SK-N-SH (cell line): ENCODE measurements at places on chromosomes 2 and 18. TPM values are rescaled to one million over a fixed set of nuclear protein-coding genes. Genes with fewer than 3 reads are reported as not detected.

Gene ZFP36L2
- polyA plus RNA-seq: 12.5 and 18.4 TPM in 2 replicates

Gene MFSD6
- 15.1 and 15.9 TPM in 2 replicates for polyA plus RNA-seq

Gene SERPINB11
- polyA plus RNA-seq: not detected in 2 replicates

Gene AKAIN1
- polyA plus RNA-seq: not detected in 2 replicates

Gene DARS1
- polyA plus RNA-seq: 52.2 and 68.8 TPM in 2 replicates

Gene MRPL44
- polyA plus RNA-seq: 12.9 and 14.5 TPM in 2 replicates

Gene ZNF521
- 14.1 and 17.8 TPM in 2 replicates for polyA plus RNA-seq

Gene MAP3K19
- polyA plus RNA-seq: not detected in 2 replicates

Gene HNMT
- polyA plus RNA-seq: 1.8 and 2.5 TPM in 2 replicates

Gene ANKRD30BL
- polyA plus RNA-seq: not detected in 2 replicates

Gene CLHC1
- polyA plus RNA-seq: 3.8 and 7.7 TPM in 2 replicates

Gene IL1F10
- not detected in 2 replicates for polyA plus RNA-seq

Gene PDCD1
- polyA plus RNA-seq: not detected in 2 replicates

DNA sequence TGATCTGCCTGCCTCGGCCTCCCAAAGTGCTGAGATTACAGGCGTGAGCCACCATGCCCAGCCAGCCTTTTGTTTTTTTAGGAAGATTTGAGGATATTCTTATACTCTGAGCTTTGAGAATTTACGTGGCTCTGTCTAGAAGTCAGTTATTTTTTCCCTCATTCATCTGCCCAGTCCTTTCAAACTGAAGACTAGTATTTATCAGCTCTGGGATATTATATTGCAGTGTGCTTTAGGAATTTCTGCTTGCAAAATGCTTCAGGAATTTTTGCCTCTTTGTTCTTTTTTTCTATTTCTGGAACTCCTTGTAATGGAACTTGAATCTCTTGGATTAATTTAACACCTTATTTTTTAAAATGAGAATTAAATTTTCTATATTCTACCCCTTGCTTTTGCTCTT lies 22.6 kb downstream of the ACSL3 start:
- no peak for DNase-seq
- H3K4me3 ChIP-seq: no peak overlapping the region
- peak overlapping the region; percentile 82; the same call in 1 of the 2 replicates for H3K27ac ChIP-seq
- no peaks in the 10 kb centered on the region for H3K27me3 ChIP-seq

- H3K4me1 ChIP-seq: peaks cover 3% of the 10 kb centered on the region
- DNase-seq: no peak
- no peak overlapping the region for H3K4me3 ChIP-seq
- no peaks in the 10 kb centered on the region for H3K27me3 ChIP-seq
- no peak overlapping the region for H3K27ac ChIP-seq
These were observed 153.4 kb downstream of the FAM161A start for GRCh38 chr2:61700464-61700863.

GRCh38 chr2:70796262-70796661 lies 5.8 kb upstream of the FIGLA start:
- H3K4me3 ChIP-seq: no peak overlapping the region
- no peaks in the 10 kb centered on the region for H3K36me3 ChIP-seq
- no peaks in the 10 kb centered on the region for H3K4me1 ChIP-seq
- no peak for DNase-seq

- no peak overlapping the region for H3K4me3 ChIP-seq
- H3K27ac ChIP-seq: no peak overlapping the region
- H3K4me1 ChIP-seq: peaks cover 2% of the 10 kb centered on the region
- peak; percentile 27 for DNase-seq
These were observed 8.8 kb upstream of the DUSP2 start for GRCh38 chr2:96153991-96154431.

GRCh38 chr2:85674417-85674816 lies 6.4 kb upstream of the SFTPB start:
- H3K27ac ChIP-seq: no peak overlapping the region
- no peak overlapping the region for H3K4me3 ChIP-seq
- DNase-seq: no peak
- no peaks in the 10 kb centered on the region for H3K36me3 ChIP-seq
- H3K27me3 ChIP-seq: no peaks in the 10 kb centered on the region

- no peaks in the 10 kb centered on the region for H3K36me3 ChIP-seq
- no peaks in the 10 kb centered on the region for H3K4me1 ChIP-seq
- no peak for DNase-seq
- H3K27ac ChIP-seq: no peak overlapping the region
These were observed 80.8 kb upstream of the CERS6 start for GRCh38 chr2:168375195-168375798.

GRCh38 chr2:27264753-27265535 lies 2.1 kb upstream of the SLC30A3 start:
- peaks cover 86% of the 10 kb centered on the region for H3K27me3 ChIP-seq
- H3K4me1 ChIP-seq: 0 out of 2 replicates have a peak, but pooled peaks cover 6% of the 10 kb centered on the region
- peak overlapping the region; percentile 49 for H3K4me3 ChIP-seq
- no peaks in the 10 kb centered on the region for H3K36me3 ChIP-seq

- DNase-seq: peak; percentile 89
- H3K4me3 ChIP-seq: peak overlapping the region; percentile 32
- no peaks in the 10 kb centered on the region for H3K27me3 ChIP-seq
- peak overlapping the region; percentile 49; the same call in 1 of the 2 replicates for H3K27ac ChIP-seq
- H3K36me3 ChIP-seq: no peaks in the 10 kb centered on the region
These were observed 111.6 kb downstream of the AGAP1 start for GRCh38 chr2:235605312-235606003.

GRCh38 chr18:13199169-13199568 lies 19.4 kb upstream of the LDLRAD4 start:
- no peaks in the 10 kb centered on the region for H3K4me1 ChIP-seq
- no peaks in the 10 kb centered on the region for H3K36me3 ChIP-seq
- H3K27ac ChIP-seq: no peak overlapping the region
- no peak overlapping the region for H3K4me3 ChIP-seq
- no peaks in the 10 kb centered on the region; the same call in 1 of the 2 replicates for H3K27me3 ChIP-seq
- no peak for DNase-seq

- peaks cover 59% of the 10 kb centered on the region for H3K27me3 ChIP-seq
- no peak overlapping the region for H3K4me3 ChIP-seq
- peaks cover 6% of the 10 kb centered on the region; the same call in 1 of the 2 replicates for H3K4me1 ChIP-seq
- DNase-seq: peak; percentile 25
- no peak overlapping the region for H3K27ac ChIP-seq
- H3K36me3 ChIP-seq: no peaks in the 10 kb centered on the region
These were observed 58.9 kb downstream of the CIB4 start for GRCh38 chr2:26581991-26582842.

- H3K4me3 ChIP-seq: no peak overlapping the region
- H3K27me3 ChIP-seq: no peaks in the 10 kb centered on the region
- DNase-seq: no peak
- H3K4me1 ChIP-seq: peaks cover 5% of the 10 kb centered on the region; the same call in 1 of the 2 replicates
These were observed 45.8 kb upstream of the HS6ST1 start for GRCh38 chr2:128364441-128364911.

- H3K4me1 ChIP-seq: peaks cover 5% of the 10 kb centered on the region; the same call in 1 of the 2 replicates
- H3K27me3 ChIP-seq: no peaks in the 10 kb centered on the region
- no peak overlapping the region for H3K4me3 ChIP-seq
- H3K27ac ChIP-seq: no peak overlapping the region
- DNase-seq: no peak
These were observed 44.2 kb downstream of the MRPS9 start for GRCh38 chr2:105082107-105082506.

DNA sequence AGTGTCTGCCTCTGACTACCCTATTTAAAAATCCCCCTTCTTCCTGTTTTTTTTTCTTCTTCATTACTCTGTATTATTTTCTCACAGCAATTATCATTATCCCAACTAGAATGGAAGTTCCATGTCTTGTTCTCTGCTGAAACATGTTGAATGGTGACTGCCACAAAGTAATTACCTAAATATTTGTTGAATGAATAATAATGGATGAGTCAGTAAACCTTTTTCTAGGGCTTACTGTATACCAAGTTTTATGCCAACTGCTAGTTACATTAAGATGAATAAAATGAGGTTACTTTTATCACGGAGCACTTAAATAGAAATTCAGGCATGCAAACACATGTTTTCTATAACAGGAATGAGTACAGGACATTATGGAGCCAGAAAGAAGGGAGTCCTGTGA lies 490.6 kb downstream of the THSD7B start:
- no peaks in the 10 kb centered on the region for H3K27me3 ChIP-seq
- no peaks in the 10 kb centered on the region for H3K36me3 ChIP-seq
- H3K27ac ChIP-seq: peak overlapping the region; percentile 68
- H3K4me3 ChIP-seq: no peak overlapping the region
- no peaks in the 10 kb centered on the region for H3K4me1 ChIP-seq

GRCh38 chr2:187475499-187476248 lies 27.6 kb upstream of the CALCRL start:
- no peak overlapping the region for H3K27ac ChIP-seq
- no peaks in the 10 kb centered on the region for H3K4me1 ChIP-seq
- no peak overlapping the region for H3K4me3 ChIP-seq
- H3K36me3 ChIP-seq: no peaks in the 10 kb centered on the region
- DNase-seq: no peak
- no peaks in the 10 kb centered on the region for H3K27me3 ChIP-seq

GRCh38 chr2:212484563-212485080 lies 54.0 kb downstream of the ERBB4 start:
- no peaks in the 10 kb centered on the region for H3K36me3 ChIP-seq
- DNase-seq: no peak
- H3K27me3 ChIP-seq: no peaks in the 10 kb centered on the region
- peaks cover 2% of the 10 kb centered on the region; the same call in 1 of the 2 replicates for H3K4me1 ChIP-seq
- no peak overlapping the region for H3K4me3 ChIP-seq

DNA sequence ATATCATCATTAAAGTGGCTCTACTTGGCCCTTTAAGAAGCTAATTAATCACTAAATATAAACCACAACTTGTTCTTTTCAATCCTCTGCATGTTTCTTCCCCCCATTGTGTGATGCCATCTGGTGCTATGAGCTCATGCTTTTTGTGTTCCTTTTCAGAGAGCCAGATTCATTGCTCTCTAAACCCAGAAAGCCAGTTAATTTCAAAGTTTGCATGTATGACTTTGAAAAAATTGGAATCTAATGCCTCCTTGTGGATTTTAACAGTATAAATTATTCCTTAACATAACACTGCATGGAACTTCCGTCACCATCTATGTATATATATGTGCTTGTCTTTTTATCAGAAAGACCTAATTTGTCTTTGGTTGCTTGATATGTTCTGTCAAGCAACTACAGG lies 31.1 kb downstream of the TMEM178A start:
- H3K4me1 ChIP-seq: peaks cover 6% of the 10 kb centered on the region; the same call in 1 of the 2 replicates
- H3K36me3 ChIP-seq: peaks cover 5% of the 10 kb centered on the region
- no peak overlapping the region for H3K4me3 ChIP-seq

DNA sequence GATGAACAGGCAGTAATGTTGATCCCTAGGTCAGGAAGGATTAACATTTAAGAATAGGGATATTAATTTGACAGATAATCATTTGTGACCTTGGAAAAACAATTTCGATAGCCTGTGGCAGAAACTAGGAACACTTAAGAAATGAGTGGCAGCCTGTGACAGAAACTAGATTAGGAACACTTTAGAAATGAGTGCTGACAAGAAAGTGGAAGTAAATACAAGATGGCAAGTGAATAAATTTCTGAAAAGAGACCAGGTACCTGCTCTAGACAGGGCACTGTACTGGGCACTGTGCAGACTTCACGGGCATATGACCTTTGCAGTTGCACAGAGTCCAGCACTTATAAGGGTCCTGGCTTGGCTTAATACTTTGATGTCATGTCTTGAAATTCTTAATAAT lies 5.5 kb upstream of the HNRNPA3 start:
- H3K4me1 ChIP-seq: no peaks in the 10 kb centered on the region
- H3K36me3 ChIP-seq: no peaks in the 10 kb centered on the region
- no peak for DNase-seq
- no peak overlapping the region for H3K4me3 ChIP-seq
- H3K27ac ChIP-seq: no peak overlapping the region
- no peaks in the 10 kb centered on the region for H3K27me3 ChIP-seq

DNA sequence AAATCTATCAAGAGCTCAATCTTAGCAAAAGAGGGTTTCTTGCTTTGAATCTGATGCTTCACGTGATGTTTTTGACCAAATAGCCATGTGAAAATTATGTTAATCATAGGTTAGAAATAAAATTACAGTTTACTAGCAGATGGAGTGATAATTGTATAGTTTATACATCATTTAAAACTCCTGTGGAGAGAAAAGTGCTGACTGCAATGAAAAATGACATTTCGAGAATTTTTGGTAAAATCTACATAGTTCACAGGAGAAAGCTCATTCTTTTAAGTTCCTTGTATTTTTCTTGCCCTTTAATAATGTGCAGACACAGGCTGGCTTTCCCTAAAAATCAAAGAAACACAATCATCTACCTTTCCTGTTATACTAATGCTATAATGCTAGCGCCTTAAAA lies 33.2 kb downstream of the RBKS start:
- H3K4me3 ChIP-seq: no peak overlapping the region
- no peaks in the 10 kb centered on the region for H3K36me3 ChIP-seq
- DNase-seq: no peak
- H3K27me3 ChIP-seq: no peaks in the 10 kb centered on the region

DNA sequence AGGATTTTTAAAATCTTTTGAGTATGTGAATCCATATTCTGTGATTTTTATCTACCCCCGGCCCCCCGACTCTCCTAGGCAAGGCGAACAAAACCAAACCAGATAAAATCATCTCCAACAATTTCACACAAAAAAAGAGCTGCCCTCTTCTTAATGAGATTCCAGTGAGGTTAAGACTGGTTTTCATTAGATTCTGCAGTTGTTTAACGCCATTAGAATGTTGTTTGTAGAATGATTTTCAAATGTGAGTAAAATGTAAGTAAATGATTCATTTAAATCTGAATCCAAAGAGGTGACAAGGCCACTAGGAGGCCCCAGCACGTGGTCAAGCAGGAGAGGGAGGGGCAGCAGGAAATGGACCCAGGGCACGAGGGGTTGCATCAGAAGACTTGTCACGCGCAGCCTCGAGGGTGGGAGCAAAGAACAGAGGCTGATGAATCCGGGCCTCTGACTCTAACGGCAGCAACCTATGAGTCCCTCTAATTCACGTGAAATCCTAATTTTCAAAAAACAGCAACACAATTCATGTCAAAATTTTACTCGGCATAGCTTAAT lies 24.3 kb upstream of the KLHL29 start:
- H3K4me3 ChIP-seq: no peak overlapping the region
- peak; percentile 37 for DNase-seq
- H3K27me3 ChIP-seq: no peaks in the 10 kb centered on the region
- H3K36me3 ChIP-seq: no peaks in the 10 kb centered on the region

DNA sequence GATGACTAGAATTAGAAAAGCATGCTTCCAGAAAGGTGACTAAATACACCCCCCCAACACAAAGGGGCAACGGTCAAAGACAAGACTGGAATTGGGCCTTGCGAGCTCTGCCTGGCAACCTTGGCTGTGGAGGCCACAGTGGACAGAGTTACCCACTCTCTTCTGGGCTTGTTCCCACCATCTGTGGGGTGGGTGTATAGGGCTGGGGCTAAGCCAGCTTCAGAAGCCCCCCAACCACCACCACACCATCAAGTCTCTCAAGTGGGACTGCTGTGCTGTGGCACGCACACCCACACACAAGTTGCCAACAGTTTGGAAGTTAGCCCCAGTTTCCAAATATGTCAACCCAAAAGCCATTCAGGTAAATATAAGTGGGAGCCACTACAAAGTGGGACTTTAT lies 7.8 kb downstream of the NFE2L2 start:
- peaks cover 15% of the 10 kb centered on the region for H3K36me3 ChIP-seq
- H3K27me3 ChIP-seq: no peaks in the 10 kb centered on the region
- H3K4me3 ChIP-seq: no peak overlapping the region

DNA sequence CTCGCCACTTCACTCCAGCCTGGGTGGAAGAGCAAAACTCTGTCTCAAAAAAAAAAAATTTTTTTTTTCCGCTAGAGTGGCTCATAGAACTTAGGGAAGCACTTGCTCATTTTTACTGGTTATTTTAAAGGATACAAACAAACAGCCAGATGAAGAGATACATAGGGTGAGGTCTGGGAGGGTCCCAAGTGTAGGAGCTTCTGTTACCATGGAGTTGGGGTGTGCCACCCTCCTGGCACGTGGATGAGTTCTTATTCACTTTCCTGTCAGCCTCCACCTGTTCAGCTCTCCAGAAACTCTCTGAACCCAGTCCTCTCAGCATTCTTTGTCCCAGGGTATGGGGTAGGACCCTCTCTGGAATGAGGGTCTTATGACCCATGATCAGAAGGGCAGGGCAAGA lies 4.9 kb upstream of the MAT2A start:
- DNase-seq: no peak
- no peak overlapping the region for H3K4me3 ChIP-seq
- H3K27me3 ChIP-seq: no peaks in the 10 kb centered on the region; the same call in 1 of the 2 replicates
- H3K36me3 ChIP-seq: no peaks in the 10 kb centered on the region
- no peak overlapping the region for H3K27ac ChIP-seq
